ENCODE measurements at places on chromosomes 2 and 18.

GRCh38 chr2:222864296-222864695 is 3.5 kb downstream of the ACSL3 start:
- no peak for DNase-seq

DNA sequence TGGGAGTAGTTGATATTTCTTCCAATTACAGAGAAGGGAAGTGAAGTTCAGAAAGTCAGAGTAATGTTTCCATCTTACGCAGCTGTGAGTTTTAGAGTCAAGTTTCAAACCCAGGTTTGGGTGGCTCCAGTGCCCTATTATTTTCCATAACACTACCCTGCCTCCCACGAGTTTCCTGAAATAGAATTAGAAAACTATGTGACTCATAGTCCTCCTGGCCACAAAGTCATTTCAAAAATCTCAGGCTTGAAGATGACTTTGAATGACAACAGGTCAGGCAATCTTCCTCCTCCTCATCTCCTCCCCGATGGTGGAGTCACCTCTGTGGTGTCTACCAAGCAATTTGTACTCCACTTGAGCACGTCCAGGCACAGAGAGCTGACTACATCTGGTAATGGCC is 212.3 kb upstream of the TRIB2 start:
- DNase-seq: no peak

- DNase-seq: no peak
These were observed 470.8 kb downstream of the RIT2 start for GRCh38 chr18:42644729-42645131.

GRCh38 chr2:13522917-13523821 is 806.4 kb downstream of the TRIB2 start:
- DNase-seq: no peak

- DNase-seq: no peak
These were observed 453.4 kb downstream of the BCL11A start for GRCh38 chr2:60100034-60100433.

- DNase-seq: no peak
These were observed 46.4 kb upstream of the BZW1 start for GRCh38 chr2:200765139-200765951.

DNA sequence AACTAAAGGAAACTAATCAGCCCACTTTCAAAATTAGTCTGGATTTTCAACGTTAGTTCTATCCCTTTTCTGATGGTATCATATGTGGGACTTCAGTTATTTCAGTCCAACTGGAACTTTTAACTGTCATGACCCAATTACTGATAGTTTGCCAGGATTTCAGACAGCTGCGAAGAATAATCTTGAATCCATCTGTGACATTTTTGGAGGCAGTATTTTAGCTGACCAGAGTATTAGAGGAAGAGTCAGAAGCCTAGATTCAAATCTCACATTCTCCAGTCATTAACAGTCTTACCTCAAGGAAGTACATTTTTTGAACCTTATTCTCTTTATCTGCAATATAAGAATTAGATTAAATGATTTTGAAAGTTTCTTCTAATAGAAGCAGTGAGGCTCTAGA is 81.3 kb downstream of the PTRHD1 start:
- no peak for DNase-seq

Data from memory B cell (primary cell).